Adrenal gland (tissue), 19 donors: ENCODE measurements at places on chromosomes 2 and 18.

DNA sequence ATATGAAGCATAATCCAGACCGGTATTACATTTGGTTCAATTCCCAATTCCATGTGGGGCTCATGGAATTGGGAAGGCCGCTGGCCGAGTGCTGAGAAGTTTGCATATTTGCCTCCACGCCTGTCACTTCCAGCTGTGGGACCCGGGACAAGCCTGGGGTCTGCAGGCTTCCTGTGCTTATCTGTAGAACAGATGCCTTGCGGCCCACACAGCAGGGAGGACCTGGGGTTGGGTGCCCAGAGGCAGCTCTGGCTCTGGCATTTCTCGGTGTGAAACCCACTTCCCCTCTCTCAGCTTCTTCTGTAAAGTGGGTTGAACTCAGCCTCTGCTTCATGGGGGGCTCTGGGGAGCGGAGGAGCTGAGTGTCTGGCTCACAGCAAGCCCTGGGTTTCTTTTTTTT is 97.9 kb downstream of the SH3BP4 start:
- DNase-seq: peak; percentile 49

GRCh38 chr2:78553866-78554647 is 471.4 kb upstream of the REG3G start:
- no peak for DNase-seq

DNA sequence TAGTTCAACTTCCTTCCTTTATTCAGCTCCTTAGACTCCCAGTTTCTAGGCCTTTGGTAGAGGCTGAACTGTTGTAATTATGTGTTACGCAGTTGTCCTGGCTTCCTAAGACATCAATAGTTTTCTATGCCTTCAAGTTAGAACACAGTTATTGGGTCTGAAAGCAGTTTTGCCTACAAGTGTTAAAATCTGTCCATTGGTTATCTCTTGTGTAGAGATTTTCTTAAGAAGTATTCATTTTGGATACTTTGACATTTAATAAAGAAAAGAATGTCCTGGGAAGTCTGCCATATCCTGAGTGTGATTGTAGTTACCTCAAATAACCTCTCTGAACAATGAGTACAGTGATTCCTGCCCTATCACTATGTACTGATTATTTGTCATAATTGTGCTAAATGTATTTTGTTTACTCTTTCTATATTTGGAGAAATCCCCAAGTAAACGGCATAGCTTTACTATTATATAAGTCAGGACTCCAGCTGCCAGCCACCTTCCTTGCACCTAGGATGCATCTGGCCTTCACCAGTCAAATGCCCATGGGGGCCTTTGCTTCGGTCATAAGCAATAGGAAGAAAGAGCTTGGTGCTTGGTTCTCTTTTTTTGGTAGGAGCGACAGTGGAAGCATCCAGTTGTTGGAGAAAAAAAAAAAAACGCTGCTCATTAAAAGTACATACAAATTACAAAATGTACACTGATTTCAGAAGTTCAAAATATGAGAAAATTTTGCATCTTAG is 449.5 kb upstream of the PKDCC start:
- DNase-seq: peak; percentile 48

DNA sequence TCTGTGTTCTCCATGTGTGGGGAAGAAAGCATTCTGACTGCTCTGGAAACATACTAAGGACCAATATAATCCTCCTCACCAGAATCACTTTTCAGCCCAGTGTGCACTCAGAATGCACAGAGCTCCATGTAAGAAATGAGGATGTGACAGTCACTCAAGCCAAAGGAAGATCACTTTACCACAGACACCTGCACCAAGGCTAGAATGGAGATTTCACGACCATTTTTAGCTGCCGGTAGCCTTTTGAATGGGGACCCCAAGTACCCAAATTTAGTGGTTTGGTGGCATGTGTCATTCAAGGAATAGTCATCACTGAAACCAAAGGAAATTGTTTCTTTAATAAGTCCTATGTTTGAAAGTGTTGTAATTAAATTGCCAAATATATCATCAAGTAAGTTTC is 613.2 kb upstream of the ACVR2A start:
- DNase-seq: no peak
